ENCODE measurements at places on chromosomes 6 and 20. TPM values are rescaled to one million over a fixed set of nuclear protein-coding genes. Genes with fewer than 3 reads are reported as not detected.

CGA gene
- total RNA-seq: not detected

C20orf202 gene
- not detected for total RNA-seq

DNA sequence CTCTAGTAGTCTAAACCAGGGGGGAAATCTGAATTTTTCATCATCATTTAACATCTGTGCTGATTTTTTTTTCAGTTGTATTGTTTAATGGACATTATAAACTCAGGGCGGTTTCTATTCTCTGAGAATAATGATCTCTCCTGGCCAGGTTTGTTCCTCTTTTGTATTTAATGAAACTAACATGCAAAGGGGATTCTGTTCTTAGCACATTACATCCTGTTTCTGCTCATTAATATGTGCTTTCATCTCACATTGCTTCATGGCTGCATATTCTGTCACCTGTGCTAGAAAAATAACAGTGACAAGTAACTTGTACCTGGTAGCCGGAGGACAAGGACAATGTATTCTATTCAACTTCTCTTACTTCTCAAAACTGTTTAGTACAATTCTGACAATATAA lies 806 bp downstream of the HLA-DOB start:
- DNase-seq: no peak

DNA sequence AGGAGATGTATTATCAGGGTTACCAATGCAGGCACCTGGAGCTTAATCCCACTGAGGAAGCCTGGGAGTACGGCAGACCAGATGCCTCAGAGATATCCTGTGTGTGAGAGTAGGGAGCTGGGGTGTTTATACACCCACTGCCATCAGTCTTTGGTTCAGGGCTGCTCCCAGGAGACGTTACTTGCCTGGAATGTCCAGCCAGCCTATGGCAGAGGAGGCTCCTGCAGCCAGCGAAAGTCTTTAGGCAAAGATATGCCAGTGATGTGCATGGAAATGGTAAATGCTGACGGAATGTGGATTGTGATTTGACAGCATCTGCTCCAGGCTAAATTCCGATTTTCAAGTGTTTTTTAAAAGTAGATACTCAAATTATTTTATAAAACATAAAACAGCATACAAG lies 282.0 kb downstream of the BTBD3 start:
- DNase-seq: no peak

DNA sequence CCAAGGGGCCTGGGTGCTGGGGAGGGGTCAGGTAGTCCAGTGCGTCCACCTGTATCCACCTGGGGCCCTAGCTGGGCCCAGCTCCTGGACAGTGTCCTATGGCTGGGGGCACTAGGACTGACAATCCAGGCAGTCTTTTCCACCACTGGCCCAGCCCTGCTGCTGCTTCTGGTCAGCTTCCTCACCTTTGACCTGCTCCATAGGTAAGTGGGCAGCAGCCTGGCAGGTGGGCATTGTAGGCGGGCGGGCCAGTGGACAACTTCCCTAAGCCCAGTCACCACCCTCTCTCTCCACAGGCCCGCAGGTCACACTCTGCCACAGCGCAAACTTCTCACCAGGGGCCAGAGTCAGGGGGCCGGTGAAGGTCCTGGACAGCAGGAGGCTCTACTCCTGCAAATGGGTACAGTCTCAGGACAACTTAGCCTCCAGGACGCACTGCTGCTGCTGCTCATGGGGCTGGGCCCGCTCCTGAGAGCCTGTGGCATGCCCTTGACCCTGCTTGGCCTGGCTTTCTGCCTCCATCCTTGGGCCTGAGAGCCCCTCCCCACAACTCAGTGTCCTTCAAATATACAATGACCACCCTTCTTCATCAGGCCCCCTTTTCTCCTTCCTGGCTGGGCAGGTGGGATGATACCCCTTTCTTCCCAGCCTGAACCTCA lies 584 bp downstream of the C20orf141 start:
- peak; percentile 26 for DNase-seq

CST4 gene
- not detected for total RNA-seq

GRCh38 chr6:122696079-122696478 lies 83.4 kb upstream of the FABP7 start:
- no peak for DNase-seq

DNA sequence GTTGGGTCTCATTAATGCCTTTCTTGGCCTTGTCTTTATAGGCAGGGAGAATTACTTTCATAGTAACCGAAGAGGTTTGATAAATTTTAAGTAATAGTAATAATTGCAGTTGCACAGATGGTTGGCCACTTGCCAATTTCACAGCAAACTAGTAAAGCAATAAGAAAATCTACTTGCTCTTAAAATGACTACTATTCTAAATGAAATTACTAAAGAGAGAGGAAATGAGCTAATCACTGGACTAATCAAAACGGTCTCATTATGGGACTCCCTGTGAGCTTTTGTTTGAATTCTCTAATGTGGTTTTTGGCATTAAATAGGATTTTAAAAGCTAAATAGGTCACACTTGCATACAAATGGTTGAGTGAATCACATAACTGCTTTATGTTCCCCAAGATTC lies 227.4 kb upstream of the PLN start:
- no peak for DNase-seq

GRCh38 chr6:131558922-131559321 lies 14.1 kb upstream of the ARG1 start:
- no peak for DNase-seq

GRCh38 chr6:92945799-92946198 lies 473.6 kb downstream of the EPHA7 start:
- DNase-seq: peak; percentile 2

- no peak for DNase-seq
Measured at GRCh38 chr6:134391205-134391604, 73.3 kb upstream of the SGK1 start.

DNA sequence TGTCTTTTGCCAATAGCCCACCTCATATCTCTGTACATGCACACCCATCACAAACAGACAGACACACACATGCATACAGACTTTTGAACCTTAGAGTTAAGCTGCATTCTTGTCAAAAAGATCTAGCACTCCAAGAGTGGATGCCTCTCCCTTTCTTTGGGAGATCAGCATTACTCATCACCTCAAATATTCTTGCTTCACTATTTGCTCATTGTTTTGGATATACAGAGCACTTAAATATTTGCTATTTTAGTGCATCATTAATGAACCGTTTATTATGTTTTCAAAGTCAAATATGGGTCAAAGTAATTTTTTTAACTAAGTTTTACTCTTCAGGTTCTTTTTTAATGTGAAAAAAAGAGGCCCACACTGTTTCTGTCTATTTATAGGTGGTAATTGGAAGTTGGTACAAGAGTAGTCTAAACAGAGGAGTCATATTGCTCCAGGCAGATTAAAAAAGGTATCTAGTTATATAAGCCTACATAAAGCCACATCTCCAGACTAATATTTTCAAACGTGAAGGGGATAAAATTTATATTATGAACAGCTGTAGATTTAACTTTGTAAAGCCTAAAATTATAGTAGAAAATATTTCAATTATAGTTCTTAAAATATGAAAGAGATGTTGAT lies 102.6 kb downstream of the FLRT3 start:
- DNase-seq: peak; percentile 48

OR2H1 gene
- not detected for total RNA-seq

DNA sequence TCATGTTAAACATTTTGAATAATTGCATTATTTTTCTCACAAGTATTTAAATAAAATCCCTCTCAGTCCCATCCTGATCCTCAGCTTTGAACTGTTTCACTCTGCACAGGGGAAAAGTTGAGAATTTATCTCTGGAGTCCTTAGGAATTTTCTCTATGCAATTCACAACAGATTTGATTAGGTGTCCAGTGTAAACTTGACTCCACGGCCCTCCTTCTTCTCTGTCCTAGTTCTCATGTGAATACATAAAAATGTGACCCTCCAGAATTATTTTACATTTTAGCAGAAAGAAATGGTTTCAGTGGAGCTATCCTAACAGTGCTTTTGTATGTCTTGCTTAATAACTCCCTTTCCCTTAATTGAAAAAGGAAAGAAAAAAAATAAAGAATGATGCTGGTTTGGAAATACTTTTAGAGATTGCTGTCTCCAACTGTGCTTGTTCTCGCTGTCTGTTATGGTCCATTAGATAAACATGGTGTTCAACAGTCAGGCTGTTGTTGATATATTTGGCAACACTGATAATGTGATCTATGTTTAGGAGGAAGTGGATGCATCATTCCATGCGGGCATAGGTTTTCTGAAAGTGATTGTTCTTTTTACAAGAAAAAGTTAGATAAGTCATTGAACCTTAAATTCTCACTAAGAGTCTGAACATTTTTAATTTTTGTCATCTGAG lies 599.4 kb upstream of the CITED2 start:
- peak; percentile 22 for DNase-seq

- no peak for DNase-seq
Measured at GRCh38 chr20:14334306-14334930, 3.0 kb downstream of the FLRT3 start.

GRCh38 chr6:19041906-19042305 lies 654.8 kb downstream of the RNF144B start:
- no peak for DNase-seq

DNA sequence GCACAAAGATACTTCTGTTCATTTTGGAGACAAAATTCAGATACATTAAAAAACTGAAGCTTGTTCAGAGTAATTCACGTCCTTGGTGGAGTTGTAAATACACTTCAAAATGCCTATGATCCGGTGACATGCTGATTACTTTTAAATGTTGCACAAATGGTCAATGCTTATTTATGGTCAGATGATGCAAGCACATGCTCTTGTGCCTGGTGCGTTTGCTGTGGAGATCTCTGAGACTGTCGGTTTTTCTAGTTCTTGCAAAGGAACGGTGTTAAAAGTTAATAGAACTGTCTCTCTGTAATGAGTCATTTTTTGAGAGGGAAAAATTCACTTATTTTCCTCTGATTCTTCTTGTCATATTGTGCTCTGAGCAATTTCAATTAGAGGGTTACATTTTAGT lies 45.2 kb upstream of the EDN3 start:
- DNase-seq: no peak

DNA sequence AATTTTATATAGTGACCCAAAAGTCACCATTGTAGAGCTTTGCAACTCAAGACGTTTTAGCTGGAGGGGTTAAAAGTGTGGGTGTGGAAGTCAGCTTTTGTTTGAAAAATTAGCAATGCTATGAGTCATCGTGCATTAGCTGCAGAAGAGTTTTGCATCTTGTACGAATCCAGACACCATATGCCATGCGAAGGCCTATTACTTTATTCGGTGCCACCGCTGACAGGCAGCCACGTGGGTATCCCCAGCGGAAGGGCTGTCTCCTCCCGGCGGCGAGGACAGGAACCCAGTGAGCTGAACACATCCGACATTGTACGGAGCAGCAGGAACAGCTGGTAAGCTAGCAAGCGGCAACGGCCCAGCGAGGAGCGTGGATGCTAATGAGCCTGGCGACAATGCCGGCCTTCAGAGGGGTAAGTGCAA lies 84.4 kb downstream of the INSM1 start:
- peak; percentile 65 for DNase-seq

DNA sequence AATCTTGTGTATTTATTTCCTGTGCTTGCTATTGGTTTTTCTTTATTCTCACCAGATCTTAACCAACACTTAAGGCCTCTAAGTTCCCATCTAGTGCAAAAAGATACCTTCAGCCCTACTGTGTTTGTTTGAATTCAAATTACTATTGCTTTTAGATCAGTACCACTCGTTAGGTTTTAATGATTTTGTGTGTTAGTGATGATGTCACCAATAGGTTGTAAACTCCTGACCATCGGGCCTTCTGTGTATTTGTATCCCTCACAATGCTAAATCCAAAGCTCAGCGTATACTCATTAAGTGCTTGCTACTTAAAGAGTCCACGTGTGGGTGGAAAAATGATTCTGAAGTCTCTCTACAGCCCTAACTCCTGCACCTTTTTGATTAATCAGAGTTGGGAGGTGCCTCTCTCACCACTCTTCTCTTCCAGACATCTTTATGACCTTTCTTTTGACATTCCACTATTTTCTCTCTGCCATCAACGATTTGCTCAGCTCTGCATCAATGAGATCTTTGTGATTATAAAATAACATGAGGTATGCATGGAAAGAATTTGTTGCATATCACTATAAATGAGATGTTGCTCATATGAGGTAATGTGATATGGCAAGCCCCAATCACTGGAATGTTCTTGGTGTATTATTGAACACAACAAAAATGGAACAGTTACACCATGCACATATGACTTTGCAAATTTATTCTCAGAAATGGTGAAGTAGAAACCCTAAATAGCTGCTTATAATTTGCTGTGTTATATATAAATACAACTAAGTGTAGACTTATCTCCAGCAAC lies 55.1 kb upstream of the LAMA2 start:
- peak; percentile 19 for DNase-seq

DNA sequence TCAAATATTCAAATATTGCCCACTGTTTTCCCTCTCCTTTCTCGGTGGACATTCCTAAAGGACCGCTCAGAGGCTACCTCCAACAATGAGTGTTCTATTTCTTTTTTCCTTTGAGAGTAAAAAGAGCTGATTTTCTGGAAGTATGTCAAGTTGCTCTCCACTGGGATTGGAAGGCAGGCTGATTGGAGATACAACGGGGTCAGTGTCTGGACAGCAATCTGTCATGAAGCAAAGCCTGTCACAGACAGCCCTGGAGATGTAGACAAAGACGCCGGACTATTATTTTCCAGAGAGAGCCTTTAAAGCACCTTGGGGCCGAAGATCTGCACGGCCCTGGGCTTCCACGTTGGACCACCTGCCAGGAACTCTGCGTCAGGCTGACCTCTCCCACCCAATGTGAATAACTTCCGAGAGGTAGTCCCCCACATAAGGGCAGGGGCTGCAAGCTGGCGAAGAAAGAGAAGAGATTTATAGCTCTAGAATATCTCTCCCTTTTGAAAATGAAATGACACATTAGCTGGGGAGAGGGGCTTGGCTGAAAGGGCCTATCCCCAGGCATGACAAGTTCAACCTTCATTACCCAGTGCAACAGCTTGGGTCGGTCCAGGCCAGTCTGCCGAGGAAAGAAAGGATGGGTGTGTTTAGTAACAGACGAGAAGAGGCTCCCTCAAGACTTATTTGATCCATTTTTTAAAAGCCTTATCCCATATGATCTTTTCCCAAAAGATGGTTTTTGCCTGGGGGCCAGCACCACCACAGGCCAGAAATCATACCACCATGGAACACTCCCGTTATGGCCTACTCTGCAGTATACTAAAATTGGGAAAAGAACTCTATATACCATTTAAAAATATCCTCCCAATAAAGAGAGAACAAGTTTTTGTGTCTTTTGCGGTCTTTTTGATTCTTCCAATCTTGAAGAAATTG lies 131.1 kb downstream of the OLIG3 start:
- DNase-seq: no peak

LBP gene
- 1.8 TPM for total RNA-seq

DNA sequence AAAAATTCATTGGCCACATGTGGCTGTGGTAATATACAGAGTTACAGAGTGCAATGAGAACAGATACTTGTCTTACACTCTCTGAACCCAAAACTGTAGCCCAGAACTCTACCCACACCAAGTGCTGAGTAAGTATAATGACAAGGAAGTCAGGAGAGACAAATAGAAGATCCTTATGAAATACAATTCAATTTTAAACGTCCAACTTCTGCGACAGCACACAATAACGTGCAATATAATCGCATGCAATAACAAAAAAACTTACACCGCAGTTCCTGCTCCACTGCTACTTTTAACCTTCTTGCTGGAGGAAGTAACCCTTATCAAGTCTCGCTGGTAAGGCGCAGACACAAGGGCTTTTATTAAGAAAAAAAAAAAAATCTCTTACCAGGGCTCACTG lies 881 bp downstream of the SFT2D1 start:
- no peak for DNase-seq

TBPL1 gene
- 11.5 TPM for total RNA-seq
